H9 (cell line): ENCODE measurements at places on chromosomes 2 and 18. TPM values are rescaled to one million over a fixed set of nuclear protein-coding genes. Genes with fewer than 3 reads are reported as not detected.

- no peak for DNase-seq
Observed at GRCh38 chr2:43196768-43197587, 29.4 kb downstream of the ZFP36L2 start.

DNA sequence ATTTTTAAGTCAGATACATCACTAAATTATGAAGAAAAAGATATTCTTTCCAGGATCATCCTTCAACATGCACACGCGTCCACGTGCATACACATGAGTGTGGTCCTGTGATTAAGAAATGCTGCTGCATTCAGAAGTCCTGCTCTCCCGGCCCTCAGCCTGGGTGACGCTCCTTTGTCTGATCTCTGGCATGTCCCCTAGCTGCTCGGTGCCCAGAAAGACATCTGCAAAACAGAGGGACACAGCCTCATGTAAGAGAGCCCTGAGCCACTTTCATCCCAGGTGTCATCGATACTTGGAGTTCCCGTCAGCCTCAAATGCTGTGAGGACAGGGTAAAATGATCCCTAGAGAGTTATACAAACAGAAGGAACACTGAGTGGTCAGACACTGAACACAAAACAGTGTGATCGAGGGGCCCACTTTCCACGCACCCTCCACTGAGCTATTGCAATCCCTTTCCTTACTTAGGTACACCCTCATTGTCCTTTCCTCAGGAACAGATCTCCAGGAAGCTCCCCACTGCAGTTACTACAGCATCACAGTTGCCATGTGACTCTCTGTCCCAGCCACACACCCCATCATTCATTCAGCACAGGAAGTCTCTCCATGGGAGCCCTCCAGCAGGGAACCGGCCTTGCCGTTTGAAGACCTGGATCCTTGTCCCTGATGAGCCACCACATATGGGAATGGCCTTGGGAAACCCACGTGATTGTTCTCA is 32.1 kb downstream of the CRACDL start:
- DNase-seq, result peak; percentile 41

- no peak for DNase-seq
Observed at GRCh38 chr2:111239107-111239506, 118.4 kb downstream of the BCL2L11 start.

DNA sequence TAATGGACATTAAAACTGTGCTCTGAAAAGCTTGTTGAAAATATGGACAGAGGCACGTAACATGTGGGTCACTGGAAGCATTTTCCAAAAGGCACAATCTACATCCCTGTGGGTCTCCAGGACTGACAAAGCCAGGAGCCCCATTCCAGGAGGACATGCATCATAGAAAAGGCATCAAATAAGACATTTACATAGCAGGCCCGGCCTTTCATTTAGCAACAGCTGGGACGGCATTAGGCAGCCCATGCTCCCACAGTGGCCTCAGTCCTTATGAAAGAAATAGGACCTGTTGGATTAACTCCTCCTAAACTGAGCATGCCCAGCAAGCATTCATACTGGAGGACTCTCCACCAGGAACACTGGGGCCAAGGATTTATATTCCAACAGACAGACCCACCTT is 72.2 kb downstream of the TWIST2 start:
- DNase-seq, result no peak

LRP1B gene
- total RNA-seq, result not detected in 2 replicates
